SHP77 treated with DMSO at 0.1 percent for 48 hours (cell line): ENCODE measurements at places on chromosomes 6 and 20.

- no peak for DNase-seq
Observed at GRCh38 chr20:31663838-31664695, 26.4 kb downstream of the COX4I2 start.

- no peak for DNase-seq
Observed at GRCh38 chr6:1188199-1188598, 123.7 kb upstream of the FOXQ1 start.

- DNase-seq, result no peak
Observed at GRCh38 chr6:22082218-22082617, 214.6 kb downstream of the PRL start.

DNA sequence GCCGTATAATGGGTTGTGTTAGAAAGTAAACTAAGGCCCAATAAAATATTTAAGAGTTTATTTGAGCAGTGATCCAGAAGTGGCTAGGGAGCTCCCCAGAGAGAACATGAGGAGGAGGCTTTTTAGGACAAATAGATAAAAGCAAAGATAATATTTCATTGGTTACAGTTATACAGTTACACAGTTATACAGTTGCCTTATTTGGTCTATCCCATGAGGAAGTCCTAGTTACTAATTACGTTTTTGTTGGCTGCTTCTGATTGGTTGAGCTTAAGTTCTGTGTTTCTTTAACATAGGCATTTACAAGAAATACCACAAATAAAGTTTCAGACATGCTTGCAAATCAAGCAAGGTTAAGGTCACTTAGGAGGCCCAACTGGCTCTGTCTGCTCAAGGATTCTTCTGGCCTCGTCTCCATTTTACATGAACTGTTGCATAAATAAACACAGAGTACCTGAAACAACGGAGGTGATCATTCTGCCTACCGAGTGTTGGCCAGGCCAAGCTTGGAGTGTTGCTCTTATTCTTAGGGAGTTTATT, 7.0 kb downstream of the UBD start:
- DNase-seq, result no peak
